ENCODE measurements at places on chromosomes 4 and X.

- DNase-seq = no peak
These were observed 485.3 kb downstream of the IL15 start for GRCh38 chr4:142121448-142122350.

GRCh38 chrX:118152721-118153120, 36.1 kb upstream of the KLHL13 start:
- DNase-seq = no peak

DNA sequence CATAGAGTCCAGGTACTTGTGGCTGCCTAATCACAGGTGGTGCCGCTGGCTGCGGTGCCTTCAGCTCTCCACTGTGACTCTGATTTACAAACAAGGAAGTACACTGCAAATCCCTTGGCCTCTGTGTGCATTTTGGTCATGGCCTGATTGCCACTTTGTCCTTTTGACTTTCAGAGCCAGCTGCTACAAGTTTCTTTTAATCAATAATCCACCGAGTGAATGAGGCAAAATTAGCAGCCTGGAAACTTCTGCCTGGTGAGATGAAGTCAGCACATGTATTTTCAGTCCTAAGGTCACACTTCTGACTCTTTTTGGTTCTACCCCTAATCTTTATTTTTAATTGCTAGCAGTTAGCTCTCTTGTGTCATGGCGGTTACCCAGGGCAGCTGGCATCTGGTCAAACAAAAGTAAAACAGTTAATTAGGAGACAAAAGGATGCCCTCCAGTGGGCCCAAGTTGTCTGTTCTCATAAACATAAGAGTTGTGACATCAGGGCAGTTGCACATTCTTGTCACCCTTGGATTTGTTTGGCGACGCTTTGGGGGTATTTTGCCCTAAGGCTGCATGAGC, 62.3 kb upstream of the LNX1 start:
- no peak for DNase-seq

DNA sequence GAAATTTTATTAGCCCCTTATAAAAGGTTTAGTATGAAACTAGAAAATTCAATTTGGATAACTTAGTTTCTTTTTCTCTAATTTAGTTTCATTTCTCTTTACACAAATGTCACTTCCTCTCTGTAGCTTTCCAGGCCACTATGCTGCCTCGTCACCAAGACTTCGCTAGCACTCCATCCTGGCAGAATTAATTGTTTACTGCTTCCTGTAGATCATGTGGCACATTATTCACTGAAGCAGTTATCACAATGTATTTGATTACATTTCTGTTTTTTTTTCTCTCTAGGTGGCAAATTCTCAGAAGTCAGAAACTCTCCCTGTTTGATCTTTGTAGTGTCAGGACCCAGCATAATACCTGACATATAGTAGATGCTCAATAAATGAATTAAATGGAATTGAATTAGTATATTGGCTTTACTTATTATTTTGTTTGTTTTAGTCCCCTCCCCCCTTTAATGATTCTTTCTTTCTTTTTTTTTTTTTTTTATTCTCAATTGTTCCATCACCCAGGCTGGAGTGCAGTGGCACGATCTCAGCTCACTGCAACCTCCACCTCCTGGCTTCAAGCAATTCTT, 9.3 kb upstream of the SAT1 start:
- no peak for DNase-seq

GRCh38 chrX:33078273-33078672, 133.1 kb downstream of the DMD start:
- no peak for DNase-seq
